ENCODE measurements at places on chromosomes 7 and 10.

DNA sequence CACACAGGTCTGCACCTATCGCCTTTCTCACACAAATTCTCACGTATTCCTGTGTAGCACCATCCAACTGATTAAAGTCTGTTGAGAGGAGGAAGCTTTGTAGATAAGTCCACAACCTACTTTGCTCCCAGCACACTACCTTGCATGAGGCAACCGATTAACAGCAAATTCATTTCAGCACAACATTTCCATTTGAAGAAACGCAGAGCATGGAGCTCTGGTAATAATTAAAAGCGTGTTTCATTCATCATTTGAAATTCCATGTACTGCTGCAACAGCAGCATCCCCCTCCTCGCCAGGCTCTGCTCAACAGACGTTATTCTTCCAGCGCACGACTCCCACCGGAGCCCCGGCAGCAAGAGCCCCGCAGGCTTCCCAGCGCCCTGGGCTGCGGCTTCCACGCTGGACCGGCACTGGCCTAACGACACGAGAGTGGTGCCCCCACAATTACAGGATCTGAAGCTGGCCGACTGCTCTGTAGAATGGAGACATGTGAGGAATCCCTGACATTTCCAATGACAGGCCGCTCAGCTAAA is 118.8 kb downstream of the DIP2C start:
- DNase-seq: no peak

DNA sequence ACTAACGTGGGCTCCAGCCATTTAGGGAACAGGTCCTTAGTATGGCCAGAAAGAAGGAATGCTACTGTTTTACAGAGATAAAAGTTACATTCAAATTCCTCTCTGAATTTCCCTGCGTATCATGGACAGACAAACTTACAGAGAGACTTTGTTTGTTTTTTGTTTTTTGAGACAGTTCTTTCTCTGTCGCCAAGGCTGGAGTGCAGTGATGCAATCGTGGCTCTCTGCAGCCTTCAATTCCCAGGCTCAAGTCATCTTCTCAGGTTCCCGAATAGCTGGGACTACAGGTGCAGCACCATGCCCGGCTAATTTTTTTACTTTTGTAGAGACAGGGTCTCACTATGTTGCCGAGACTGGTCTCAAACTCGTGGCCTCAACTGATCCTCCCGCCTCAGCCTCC is 64.5 kb upstream of the MPP7 start:
- DNase-seq: no peak

- peak; percentile 38 for DNase-seq
Observed at GRCh38 chr10:113957013-113957412, 86.7 kb upstream of the ADRB1 start.

- DNase-seq: no peak
Observed at GRCh38 chr10:101816376-101816775, 1.9 kb downstream of the OGA start.

- DNase-seq: no peak
Observed at GRCh38 chr10:127649642-127650041, 87.3 kb upstream of the FOXI2 start.

- DNase-seq: no peak
Observed at GRCh38 chr10:97685395-97685958, 1.6 kb downstream of the AVPI1 start.

DNA sequence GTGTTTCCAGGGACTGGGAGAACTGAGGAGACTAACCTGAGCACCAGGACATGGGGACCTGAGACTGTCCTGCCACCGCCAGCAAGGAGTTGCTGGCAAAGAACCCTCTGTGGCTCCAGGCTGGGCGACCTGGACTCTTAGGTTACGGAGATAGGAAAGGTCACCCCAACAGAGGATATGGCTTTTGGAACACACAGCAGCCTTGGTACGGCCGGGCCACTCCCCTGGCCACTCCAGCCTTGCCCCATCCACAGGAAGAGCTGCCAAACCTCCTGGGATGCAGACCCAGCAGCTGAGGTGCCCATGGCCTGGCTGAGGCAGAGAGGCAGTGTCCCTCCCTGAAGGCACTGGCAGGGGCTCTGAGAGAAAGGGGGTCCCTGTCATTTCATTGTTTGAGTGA is 137.8 kb downstream of the OAT start:
- DNase-seq: no peak

DNA sequence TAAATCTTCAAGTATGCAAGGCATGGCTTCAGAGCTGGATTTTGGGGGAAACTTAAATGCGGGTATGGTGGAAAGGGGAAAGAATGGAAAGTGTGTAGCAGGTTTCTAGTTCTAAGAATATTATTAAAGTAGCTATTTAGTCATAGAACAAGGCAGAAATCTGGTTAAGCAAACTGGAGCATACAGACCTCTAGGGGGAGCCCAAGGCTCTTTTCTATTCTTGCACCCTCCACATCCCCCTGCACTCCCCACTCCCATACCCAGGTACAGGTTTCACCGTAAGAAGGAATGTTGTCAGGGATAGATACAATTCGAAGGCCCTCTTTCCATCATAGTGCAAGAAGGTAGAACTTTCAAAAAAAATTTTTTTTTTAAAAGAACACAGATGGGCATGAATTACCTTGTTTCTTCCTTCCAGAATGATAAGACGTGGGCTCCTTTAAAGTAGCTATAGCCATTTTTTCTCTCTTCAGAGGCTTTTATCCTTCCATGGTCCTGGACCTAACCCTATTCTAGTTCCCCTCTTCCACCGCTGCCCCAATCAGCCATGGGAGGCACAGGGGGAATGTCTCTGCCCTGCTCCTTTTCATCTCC is 41.5 kb upstream of the SMIM30 start:
- no peak for DNase-seq

GRCh38 chr7:54556121-54556520 is 13.9 kb downstream of the VSTM2A start:
- no peak for DNase-seq

DNA sequence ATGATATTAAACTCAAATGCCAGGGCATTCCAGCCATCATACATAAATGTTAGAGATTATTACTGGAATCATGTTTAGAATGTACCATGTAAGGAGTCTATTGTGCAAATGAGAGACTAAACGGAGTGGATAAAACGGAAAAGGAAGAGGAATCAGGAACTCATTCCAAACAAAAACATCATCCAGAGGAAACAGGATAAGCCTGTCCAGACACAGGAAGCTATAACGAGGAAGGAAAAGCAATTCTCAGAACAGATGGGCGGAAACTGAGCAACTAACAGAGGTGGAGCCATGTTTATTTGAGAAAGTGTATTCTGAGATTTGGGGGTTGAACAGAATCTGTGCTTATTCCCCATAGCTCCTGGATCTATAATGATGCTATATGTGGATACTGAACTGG is 52.3 kb upstream of the TRIM24 start:
- DNase-seq: no peak

DNA sequence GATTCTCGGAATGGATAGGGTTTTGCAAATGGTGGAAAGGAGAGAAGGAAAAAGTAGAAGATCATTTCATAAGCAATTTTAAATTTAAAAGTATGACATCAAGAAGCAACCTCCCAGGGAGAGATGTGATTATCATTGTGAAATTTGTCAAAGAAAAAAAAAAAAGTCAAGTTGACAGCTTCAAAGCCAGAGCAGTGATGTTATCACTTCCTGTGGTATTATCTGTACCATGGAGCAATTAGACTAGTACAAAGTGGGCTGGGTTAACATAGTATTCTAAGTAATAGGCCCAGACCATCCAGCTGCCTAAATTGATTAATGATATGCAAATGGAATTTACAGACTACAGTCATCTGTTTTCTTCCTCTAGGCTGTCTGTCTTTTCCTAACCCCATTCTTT is 84.0 kb upstream of the NPY start:
- no peak for DNase-seq

DNA sequence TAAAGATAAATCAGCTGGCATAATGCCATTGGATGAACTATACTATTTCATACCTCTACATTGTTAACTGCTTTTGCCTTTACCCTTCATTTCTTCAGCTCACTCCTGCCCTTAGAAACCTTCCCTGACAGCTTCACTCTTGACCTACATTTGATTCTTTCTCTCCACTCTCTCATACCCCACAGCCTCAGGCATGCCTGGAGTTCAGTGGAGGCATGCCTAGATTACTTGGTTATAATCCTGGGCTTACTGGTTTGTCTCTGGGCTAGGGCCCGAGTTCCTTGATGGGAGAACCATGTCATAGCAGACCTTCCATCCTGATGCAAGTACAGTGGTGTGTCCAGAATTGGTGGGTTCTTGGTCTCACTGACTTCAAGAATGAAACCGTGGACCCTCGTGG is 8.4 kb upstream of the CDHR3 start:
- DNase-seq: no peak

DNA sequence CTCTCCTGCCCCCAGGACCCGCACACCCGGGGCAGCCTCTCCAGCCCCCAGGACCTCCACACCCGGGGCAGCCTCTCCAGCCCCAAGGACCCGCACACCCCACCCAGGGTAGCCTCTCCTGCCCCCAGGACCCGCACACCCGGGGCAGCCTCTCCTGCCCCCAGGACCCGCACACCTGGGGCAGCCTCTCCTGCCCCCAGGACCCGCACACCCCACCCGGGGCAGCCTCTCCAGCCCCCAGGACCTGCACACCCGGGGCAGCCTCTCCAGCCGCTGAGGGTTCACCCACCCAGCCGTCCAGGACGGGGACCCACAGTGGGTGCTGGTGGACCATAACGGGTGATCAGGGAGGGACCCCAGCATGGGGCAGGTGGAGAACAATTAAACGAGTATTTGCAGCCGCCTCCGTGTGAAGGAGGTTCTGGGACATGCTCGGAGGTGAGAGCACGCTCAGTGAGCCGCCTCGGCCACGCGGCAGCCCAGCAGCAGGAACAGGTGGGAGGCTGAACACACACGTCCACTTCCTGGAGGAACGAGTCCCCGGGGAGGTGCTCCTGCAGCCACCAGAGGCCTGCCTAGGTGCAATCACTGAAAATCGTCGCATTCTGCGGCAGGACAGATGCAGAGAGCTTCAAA is 107.9 kb downstream of the PDGFA start:
- DNase-seq: no peak

GRCh38 chr10:58704671-58705141 is 192.0 kb downstream of the BICC1 start:
- no peak for DNase-seq

- no peak for DNase-seq
Observed at GRCh38 chr10:4246881-4247358, 461.9 kb upstream of the KLF6 start.

- DNase-seq: no peak
Observed at GRCh38 chr7:44849885-44850544, 2.1 kb upstream of the H2AZ2 start.

DNA sequence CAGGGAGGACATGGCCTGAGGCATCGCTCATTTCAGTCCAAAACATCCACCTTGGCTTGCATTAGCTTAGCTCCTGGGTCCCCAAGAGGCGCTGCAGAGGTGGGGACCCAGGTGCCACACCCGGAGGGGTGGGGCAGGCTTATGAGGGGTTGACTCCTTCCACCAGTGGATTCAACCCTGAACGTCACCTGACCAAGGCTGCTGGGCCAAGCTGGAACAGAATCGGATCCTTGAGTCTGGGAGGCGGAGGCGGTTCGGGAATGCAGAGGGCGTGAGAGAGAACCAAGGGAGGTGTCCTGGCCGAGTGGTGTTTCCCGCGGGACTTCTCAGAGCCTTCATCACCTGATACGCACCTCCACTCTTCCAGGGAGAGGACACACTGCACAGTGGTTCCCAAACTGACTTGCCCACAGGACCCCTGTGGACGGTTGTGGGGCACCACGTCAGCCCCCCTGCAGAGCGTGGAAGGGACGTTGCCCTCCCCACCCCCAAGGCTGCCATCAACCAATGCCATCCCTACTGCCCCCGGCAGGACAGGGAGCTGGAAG is 4.5 kb upstream of the MICALL2 start:
- DNase-seq: no peak

DNA sequence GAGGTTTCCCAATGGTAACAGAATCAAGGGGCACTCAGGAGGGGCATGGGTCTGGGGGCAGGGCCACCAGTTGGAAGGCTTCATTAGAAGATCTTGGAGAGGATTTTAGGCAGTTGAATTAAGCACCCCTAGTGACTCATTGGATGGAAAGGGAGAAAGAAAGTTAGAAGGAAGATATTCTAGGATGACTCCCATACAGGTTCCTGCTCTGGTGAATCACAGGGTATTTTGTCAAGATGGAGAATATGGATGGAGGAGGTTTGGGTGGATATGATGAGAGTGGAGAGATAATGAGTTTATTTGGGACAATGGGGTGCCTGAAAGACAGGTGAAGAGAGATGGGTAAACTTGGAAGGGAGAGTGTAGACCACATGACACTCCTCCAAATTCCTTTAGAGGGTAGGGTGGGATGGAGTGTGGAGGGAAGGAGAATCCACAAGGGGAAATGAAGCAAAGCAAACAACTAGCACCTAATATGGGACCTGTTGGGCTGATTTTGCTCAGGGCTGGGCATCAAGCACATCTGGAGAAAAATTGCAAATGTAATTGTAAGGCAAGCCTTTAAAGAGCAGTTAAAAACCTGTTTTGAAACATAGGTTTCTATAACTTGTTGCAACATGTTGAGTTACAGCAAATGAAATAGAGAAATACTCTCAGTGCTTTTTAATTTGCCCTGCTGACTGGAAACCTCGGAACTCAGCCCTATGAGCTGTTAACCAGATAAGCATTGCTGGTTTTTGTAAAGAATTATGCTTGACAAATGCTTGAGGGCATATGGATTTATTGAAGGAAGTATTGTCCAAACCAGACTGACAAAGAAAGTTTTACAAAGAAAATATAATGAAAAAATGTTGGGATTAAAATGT is 2.9 kb upstream of the ENTPD7 start:
- DNase-seq: no peak

DNA sequence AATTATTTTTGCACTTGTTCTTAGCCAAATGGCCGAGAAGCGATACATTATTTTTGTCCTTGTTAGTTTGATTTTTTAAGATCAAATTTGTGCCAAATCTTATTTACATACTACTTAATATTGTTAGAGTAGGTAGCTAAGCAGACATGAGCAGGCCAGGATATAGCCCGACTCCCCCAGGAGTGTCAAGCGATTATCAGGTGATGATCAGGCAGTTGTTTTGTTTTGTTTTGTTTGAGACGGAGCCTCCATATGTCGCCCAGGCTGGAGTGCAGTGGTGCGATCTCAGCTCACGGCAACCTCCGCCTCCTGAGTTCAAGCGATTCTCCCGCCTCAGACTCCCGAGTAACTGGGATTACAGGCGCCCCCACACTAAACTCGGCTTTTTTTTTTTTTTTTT is 71.1 kb downstream of the LYZL2 start:
- no peak for DNase-seq

DNA sequence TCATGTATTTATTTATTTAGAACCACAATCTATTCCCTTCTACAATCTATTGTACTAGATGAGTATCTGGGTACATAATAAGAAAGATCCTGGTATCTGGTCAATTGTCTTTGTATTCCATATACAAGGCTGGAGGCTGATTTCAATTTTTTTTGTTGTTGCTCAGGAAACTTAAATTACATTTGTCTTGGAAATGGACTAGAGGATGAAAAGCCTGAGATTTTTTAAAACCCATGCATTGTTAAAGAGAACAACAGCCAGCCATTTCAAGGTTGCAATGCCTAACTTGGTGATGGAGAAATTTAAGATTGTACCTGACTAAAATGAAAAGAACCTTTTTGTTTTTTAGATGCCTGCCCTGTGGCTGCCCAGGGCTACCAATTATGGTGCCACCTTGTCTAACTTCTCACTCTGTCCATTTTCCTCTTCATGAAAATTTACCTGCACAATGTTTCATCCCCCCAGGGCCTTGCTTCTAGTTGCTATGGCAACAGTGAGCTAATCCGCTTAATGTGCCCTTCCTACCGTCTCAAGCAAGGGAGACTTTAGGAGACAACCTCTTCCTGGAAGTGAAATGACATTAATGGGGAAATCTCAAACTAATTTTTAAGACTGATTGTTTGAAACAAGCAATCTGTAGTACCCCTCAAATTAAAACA is 203.7 kb upstream of the PHYHIPL start:
- no peak for DNase-seq

Measured in posterior cingulate gyrus (tissue), 11 donors.